Activated T-helper 2 cell treated with anti-CD3 and anti-CD28 coated beads, Interferon-gamma antibody, Interleukin-2, Interleukin-4, amounts not matched to agents 10 μg/mL and 5 μg/mL and 100 μg/mL, durations not matched to agents 14 hours and 24 hours and 36 hours (primary cell): ENCODE measurements at places on chromosomes 2 and 18. TPM values are rescaled to one million over a fixed set of nuclear protein-coding genes. Genes with fewer than 3 reads are reported as not detected.

Gene SLC9A4
- total RNA-seq = 0.09 TPM in 2 replicates

DNA sequence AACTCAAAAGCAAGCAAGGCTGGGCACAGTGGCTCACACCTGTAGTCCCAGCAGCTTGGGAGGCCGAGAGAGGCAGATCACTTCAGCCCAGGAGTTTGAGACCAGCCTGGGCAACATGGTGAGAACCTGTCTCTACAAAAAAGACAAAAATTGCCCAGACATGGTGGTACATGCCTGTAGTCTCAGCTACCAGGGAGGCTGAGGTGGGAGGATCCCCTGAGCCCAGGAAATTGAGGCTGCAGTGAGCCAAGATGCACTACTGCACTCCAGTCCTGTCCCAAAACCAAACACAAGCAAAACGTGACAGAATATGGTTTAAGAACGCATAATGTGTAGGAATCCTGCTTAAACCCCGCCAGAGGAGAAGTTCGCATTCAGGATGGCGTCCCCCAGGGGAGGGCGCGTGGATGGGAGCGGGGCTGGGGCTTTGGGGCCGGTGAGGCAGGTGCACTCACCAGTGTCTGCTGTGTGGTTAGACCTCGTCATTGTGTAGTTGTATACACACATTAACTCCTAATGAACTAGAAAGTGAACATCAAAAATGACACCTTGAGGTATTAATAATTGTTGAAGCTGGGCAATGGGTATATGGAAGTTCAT, 5.4 kb downstream of the COLEC11 start:
- H3K4me3 ChIP-seq = no peak overlapping the region
- peaks cover 2% of the 10 kb centered on the region for H3K27me3 ChIP-seq
- H3K4me1 ChIP-seq = peaks cover 12% of the 10 kb centered on the region
- no peak overlapping the region for H3K27ac ChIP-seq
- H3K36me3 ChIP-seq = no peaks in the 10 kb centered on the region
- DNase-seq = no peak

DNA sequence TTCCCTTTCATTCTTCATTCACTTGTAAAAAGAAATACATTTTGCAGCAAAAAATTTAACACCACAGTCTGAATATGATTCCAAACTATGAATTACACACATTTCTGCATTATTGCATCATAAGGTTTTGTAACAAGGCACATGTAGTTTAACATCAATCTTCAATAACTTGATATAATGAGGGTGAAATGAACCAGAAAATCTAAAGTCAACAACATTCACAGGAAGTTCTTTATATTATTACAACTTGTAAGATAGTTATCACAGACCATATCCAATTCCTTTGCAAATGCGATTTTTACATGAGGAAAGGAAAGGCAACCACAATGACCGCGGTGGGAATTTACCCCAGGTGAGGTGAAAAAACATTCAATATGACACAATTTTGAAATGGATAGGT, 213.3 kb downstream of the NAPG start:
- no peaks in the 10 kb centered on the region for H3K36me3 ChIP-seq
- no peak overlapping the region for H3K27ac ChIP-seq
- H3K4me3 ChIP-seq = no peak overlapping the region
- no peaks in the 10 kb centered on the region for H3K4me1 ChIP-seq
- H3K27me3 ChIP-seq = no peaks in the 10 kb centered on the region
- no peak for DNase-seq

Gene ITGB6
- not detected in 2 replicates for total RNA-seq

GRCh38 chr18:62621546-62621945, 93.8 kb upstream of the PHLPP1 start:
- H3K4me3 ChIP-seq = no peak overlapping the region
- no peak for DNase-seq
- H3K36me3 ChIP-seq = no peaks in the 10 kb centered on the region
- peaks cover 18% of the 10 kb centered on the region for H3K27me3 ChIP-seq
- H3K27ac ChIP-seq = no peak overlapping the region

DNA sequence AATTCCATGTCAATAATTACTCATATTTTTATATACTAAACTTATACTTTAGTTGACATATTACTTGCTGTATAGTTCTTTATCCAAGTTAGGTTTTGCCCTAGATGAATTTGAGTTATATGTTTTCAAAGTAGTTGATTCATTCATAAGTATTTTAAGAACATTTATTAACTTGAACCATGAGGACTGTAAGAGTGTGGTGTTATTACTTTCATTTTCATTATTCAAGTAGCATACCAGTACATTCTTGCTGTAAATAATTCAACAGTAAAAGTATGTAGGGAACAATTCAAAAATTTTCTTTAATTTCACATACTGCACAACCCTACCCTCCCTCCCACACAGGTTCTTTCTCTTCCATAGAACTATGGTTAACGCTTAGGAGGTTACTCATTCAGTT, 75.4 kb downstream of the ANKRD12 start:
- no peaks in the 10 kb centered on the region for H3K27me3 ChIP-seq
- DNase-seq = no peak
- H3K36me3 ChIP-seq = peaks cover 66% of the 10 kb centered on the region
- peaks cover 10% of the 10 kb centered on the region for H3K4me1 ChIP-seq
- no peak overlapping the region for H3K4me3 ChIP-seq

Gene TFCP2L1
- 0.11 TPM in 1 of 2 replicates, not detected in the other for total RNA-seq

Gene MYOM1
- 0.62 and 2.4 TPM in 2 replicates for total RNA-seq

Gene CTNNA2
- total RNA-seq = not detected in 2 replicates

Gene METTL4
- 17.8 and 18.3 TPM in 2 replicates for total RNA-seq

- no peak overlapping the region for H3K4me3 ChIP-seq
- H3K36me3 ChIP-seq = no peaks in the 10 kb centered on the region
- no peaks in the 10 kb centered on the region for H3K27me3 ChIP-seq
- DNase-seq = no peak
- H3K4me1 ChIP-seq = no peaks in the 10 kb centered on the region
Measured at GRCh38 chr2:138838851-138839620, 58.8 kb upstream of the NXPH2 start.

DNA sequence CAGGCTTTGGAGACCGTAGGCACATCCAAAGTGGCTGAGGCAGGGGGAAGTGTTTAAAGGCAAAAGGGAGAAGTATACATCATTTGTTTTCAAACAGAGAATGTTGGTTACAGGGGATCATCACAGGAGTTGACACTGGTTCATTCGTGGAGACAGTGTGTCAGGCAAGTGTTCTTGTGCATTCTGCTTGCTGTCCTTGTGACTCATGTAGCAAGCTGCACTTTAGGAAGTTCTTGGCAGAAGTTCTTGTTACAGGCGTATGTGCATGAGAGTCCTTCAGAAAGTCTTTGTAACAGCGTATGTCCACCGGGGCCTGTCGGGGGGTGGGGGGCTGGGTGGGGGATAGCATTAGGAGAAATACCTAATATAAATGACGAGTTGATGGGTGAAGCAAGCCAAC, 36.5 kb upstream of the B4GALT6 start:
- no peak overlapping the region for H3K27ac ChIP-seq
- no peak for DNase-seq
- H3K27me3 ChIP-seq = peaks cover 26% of the 10 kb centered on the region
- no peak overlapping the region for H3K4me3 ChIP-seq
- no peaks in the 10 kb centered on the region for H3K36me3 ChIP-seq
- peaks cover 4% of the 10 kb centered on the region for H3K4me1 ChIP-seq

Gene IL1R2
- total RNA-seq = 0.97 and 1.8 TPM in 2 replicates
